Activated CD4-positive, alpha-beta T cell treated with anti-CD3 and anti-CD28 coated beads, Interleukin-2, amount 50 U/mL, for 1 hour (primary cell): ENCODE measurements at places on chromosomes 4 and X.

DNA sequence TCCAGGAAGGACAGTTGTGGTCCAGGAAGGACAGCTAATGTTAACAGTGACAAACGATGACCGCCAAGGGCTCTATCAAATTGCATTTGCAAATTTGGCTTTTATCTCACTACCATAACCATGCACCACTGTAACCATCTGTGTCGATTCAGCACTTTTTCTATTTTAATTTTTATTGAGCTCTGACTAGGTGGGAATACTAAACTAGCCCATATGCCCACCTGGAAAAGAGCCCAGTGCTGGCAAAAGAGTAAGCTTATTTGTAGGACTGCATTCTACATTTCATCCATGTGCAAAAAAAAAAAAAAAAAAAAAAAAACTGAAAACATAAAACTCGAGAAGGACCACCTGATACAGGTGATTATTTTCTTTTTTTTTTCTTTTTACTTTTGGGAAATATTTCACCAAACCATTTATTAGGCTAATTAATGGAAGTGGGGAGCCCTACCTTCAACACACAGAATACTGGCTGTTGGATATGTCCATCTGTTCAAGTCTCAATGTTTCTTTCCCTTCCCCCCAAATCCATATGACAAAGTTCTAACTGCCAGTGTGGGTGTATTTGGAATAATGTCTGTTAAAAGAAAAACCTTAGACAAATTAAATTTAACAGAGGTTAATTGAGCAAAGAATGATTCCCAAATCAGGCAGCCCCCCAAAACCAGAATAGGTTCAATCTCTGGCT, 99.5 kb upstream of the MXRA5 start:
- DNase-seq, result no peak

DNA sequence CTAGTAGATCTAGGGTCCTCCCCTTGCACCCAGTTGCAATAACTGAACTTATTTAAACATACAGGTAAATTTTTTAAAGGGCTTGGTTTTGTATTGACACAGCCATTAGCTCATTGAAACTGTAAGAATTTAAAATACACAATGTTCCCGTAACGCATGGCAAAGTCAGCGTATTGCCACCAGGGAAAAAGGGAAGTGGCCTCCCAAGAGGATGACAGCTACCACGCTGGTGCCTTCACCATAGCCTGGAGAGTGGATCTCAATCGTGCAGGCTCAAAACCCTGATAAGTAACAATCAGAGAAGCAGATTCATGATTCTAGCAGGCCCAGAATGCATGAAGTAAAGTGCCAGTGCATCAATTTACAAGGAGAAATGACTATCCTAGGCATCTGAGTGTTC, 49.4 kb upstream of the RELL1 start:
- DNase-seq, result no peak

- DNase-seq, result no peak
These were observed 28.7 kb upstream of the IL9R start for GRCh38 chrX:155968791-155969190.

DNA sequence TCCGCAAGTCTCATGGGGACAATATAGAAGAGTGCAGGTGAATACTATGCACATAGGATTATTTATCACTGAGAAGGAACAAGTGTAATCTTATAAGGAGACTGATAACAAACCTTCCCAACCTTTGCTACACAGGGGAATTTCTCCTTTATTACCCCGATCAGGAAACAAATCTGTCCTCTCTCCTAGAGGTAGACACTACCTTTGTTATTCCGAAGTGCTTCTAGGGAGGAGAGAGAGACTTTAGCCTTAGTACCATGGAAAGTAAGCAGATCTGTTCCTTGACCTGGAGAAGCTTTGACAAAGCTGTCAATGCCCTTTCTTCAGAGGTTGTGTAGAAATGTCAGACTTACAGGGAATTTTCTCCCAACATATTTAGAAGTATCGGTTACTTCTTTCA, 475.5 kb downstream of the CCSER1 start:
- no peak for DNase-seq

DNA sequence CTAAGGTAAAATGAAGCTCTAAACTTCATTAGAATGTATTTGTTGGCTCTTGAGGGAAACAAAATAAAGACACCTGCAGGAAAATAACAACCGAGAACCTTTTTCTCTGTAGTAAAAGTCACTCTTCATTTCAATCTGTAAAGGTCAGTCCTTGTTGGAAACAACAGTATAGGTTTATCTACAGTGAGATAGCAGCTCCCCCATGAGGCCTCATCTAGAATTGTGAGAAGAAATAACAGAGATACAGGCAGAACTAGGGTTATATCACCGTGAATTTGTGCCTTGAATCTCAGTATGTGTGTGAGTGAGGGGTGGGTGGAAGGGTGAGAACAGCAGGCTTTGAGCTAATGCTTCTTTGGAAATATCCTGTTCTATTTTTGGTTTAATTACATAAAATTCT, 107.8 kb upstream of the FMR1 start:
- DNase-seq, result no peak

- no peak for DNase-seq
These were observed 89.8 kb downstream of the EIF4E start for GRCh38 chr4:98838977-98839618.

- no peak for DNase-seq
These were observed 66.6 kb upstream of the LIMCH1 start for GRCh38 chr4:41471126-41472071.

- DNase-seq, result no peak
These were observed 719 bp upstream of the TCEAL4 start for GRCh38 chrX:103584596-103584995.

- DNase-seq, result no peak
These were observed 69.1 kb downstream of the TMA16 start for GRCh38 chr4:163563592-163563991.

DNA sequence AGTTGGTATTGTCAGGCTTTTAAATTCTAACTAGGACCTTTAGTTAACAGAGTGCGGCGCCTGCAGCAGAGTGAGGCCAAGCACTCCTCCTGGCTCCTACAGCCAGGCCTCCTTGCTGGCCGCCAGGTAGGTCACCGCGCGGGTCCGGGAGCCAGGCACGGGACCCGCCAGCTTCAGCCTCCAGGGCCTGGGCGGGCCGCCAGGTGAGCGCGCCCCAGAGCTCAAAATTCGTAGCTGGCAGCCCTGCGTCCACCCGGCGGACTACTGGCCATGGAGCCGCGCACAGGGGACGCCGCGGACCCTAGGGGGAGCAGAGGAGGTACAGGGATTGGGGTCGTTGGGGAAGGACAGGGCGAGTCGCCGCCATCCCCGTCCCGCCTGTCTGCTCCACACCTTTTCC, at the start of gene MAGIX:
TSS of gene MAGIX (plus strand) at position 139 of the 400 bp plus-strand sequence. CDS start at position 271, 132 bp downstream.
- no peak for DNase-seq

- DNase-seq, result no peak
These were observed 16.7 kb upstream of the SUPT20HL1 start for GRCh38 chrX:24343719-24344118.

- no peak for DNase-seq
These were observed 50.5 kb upstream of the MAGEC3 start for GRCh38 chrX:141787655-141788054.

DNA sequence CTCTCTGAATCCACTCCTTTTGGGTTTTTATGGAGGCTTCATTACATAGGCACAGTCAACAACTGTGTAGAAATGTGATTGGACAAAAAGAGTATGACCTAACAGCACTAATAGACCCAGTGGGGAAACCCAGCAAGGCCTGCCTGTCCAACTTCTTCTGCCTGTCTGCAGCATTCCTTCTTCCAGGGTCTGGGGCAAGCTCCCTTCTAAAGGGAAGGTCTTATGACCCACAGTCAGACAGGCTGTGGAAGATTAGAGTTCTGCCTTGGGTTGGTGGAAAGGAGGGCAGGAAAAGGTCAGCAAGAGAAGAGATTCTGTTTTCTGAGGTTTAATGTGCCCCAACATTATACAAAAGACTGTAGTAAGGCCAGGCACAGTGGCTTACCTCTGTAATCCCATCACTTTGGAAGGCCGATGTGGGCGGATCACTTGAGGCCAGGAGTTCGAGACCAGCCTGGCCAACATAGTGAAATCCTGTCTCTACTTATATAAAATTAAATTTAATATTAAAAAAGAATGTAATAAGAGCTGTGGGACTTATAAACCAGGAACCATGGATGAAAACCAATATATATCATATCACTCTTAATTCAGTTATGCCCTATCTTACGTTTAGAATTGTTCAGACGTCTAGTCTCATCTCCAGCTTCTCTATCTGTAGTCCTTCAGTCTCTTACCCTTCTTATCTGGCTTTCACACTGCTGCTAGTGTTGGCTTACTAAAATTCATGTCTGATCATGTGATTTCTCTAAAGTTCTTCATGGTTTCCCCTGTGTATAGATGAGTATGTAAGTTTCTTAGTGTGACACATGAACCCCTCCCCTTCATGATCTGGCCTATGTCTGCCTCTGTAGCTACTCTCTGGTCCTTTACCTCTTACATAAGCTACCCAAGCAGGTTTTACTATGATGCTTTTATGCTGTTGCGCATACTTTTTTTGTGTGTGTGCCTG, 6.2 kb downstream of the CLCN3 start:
- no peak for DNase-seq

- no peak for DNase-seq
These were observed 200.7 kb downstream of the CRLF2 start for GRCh38 chrX:1011691-1012283.

DNA sequence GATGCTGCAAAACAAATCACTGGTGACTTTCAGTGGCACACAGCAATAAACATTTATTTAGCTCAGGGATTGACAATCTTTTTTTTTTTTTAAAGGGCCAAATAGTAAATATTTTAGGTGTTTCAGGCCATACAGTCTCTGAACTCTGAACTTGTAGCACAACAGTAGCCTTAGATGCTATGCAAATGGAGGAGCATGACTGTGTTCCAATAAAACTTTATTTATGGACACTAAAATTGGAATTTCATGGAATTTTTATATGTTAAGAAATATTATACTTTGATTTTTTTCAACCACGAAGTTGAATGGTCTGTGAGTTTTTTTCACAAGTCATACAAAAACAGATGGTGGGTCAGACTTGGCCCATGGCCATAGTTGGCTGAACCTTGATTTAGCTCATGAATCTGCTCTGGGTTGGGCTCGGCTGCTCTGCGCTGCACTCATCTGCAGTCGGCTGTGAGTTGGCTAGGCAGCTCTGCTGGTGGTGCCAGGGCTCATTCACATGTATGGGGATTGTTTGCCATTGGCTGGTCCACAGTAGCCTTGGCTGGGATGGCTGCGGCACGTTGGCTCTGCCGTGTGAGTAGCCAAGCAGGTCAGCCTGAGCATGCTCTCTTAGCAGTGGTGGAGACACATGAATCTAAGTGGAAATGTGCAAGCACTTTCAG, 231.7 kb upstream of the PGRMC2 start:
- no peak for DNase-seq

DNA sequence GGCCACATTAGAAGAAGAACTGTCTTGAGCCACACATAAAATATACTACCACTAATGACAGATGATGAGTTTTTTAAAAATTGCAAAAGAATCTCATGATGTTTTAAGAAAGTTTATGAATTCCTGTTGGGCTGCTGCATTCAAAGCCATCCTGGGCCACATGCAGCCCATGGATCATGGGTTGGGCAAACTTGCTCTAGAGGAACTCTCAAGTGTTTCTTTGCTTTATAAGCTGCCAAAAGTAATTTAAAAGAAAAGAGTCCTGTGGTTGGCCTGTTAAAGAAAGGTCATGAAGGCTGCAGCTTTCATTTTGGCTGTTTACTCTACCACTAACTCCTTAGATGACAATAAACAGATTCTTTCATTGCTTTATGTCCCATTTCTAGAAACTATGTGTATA, 218.2 kb downstream of the SCFD2 start:
- DNase-seq, result no peak

DNA sequence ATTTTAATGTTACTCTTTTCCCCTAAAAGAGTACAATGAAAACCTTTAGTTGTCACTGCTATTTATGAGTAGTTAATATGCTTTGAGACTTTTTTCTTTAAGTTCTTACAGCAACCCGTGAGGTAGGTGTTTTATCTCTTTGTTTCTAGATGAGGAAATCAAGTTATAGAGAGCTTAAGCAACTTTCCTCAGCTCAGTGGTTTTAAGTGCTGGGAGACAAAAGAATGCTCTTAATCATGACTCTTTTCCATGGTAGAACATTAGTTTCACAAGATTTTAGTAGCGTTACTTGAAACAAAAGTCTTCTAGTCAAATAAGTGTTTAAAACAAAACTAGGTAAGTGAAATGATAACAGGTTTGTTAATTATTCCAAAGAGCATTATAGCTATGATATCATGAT, 354.7 kb upstream of the PITX2 start:
- no peak for DNase-seq

DNA sequence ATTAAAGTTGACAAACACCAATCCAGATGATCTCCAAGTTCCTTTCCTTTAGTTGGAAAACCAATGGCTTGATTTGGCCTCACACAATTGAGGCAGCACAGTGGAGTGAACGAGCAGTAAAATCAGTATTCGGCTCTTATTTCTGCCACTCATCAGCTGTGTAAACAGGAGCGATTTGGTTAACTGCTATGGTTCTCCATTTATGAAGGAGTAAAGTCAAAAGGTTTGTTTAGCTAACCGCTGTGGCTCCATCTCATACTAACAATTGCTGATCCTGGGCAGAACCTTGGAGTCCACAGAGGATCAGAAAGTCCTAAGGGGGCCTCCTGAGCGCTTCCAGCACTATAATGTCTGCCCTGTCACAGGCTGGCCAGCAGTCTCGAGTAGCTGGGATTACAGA, 54.5 kb upstream of the EXOC1L start:
- DNase-seq, result no peak

- DNase-seq, result no peak
These were observed 2.7 kb upstream of the ASB5 start for GRCh38 chr4:176271749-176272148.

DNA sequence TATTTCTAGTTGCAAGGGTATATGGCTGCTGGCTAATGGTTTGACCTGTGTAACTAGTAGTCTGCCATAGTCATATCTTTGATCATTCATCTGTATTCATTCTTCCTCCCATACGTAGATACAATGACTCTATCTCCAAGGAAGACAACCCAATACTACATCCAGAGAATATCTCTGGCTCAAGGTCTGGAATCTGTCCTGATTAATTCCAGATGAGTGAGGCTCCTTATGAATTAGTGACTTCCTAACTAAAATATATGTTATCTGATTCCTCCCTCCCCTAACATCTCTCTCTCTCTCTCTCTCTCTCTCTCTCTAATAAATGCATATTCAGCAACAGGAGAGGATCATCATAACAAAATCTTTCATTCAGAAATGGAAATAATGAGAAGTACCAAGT, 641.5 kb downstream of the FAT4 start:
- DNase-seq, result no peak
